Thyroid gland (tissue), 4 donors: ENCODE measurements at places on chromosomes 1 and 21.
A peak's percentile ranks its signal among the peaks of the same experiment; 100 is the strongest.

DNA sequence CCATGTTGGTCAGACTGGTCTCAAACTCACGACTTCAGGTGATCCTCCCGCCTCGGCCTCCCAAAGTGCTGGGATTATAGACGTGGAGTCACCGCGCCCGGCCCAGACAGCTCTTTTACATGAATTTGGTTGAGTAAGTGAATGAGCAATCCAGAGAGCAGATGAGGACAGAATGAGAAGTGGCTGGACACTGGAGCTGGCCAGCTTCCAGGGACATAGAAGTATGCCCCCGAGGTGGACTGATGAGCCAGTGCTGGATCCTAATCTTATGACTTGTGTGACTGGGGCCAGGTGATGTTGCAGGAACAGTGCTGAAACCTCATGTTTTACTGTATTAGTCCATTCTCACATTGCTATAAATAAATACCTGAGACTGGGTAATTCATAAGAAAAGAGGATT, 35.9 kb upstream of the KANK4 start:
- DNase-seq = no peak

GRCh38 chr1:17244821-17245740, 3.8 kb upstream of the PADI3 start:
- no peak for DNase-seq

- no peak for DNase-seq
Observed at GRCh38 chr1:243851257-243851756, 1.3 kb upstream of the AKT3 start.

DNA sequence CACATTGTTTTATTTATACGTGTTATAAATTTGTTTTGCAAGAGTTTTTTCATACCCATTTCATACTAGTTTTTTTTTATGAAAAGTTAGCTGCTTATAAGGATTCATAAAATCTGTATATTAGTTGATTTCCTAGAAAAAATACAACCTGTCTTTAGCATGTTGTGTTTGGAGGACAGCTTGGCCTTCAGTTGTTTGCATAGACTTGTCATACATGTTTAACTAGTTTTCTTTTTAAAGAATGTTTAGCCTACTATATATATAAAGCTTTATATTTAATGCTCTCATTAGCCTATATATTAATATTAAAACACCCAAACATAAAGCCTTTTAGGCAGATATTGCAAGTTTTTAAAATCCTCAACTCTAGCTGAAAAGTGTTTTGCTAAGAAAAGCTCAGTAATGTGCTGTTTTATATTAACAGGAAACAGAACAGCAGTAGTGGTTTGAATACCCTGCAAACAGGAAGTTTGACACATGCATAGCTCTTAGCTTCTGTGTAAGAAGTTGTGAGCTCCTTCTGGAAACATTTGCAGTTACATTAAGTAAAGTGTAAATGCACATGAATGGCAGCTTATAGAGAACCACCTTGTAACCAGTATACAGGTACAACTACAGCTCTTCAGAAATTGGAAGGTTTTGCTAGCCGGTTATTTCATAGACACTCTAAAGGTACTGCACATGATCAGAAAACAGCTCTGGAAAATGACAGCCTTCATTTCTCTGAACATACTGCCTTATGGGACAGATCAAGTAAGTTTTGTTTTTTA, at the start of gene PRKACB:
Gene PRKACB (plus strand): TSS at position 476 of the 770 bp plus-strand sequence. CDS start 91 bp downstream, at position 567.
- no peak for DNase-seq

DNA sequence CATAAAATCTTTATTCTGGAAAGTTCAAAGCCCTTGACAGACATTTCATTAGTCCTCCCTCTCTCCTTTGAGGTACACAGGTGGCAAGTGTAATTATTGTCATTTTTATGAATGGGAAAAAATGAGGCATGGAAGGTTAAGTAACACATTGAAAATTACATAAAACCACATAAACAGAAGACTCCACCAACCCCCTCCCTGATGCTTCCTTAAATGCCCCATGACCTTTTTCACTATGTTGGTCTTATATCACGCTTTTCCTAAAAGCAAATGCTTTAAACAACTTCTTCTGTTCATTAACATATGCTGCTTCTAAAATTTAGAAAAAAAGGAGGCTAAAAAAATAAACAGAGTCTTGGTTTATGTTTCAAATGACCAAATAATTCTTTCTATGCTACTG, 648.4 kb downstream of the PTPRC start:
- DNase-seq = no peak

- no peak for DNase-seq
Observed at GRCh38 chr1:156658945-156659574, 17.1 kb downstream of the BCAN start.

GRCh38 chr1:188769936-188770335, 1707.7 kb downstream of the BRINP3 start:
- no peak for DNase-seq

GRCh38 chr21:41169701-41170100, 1.7 kb downstream of the BACE2 start:
- no peak for DNase-seq

GRCh38 chr1:7623842-7624241, 147.3 kb upstream of the VAMP3 start:
- DNase-seq = peak; percentile 70

GRCh38 chr1:234899041-234899729, 229.5 kb downstream of the TOMM20 start:
- DNase-seq = peak; percentile 53

GRCh38 chr1:185284116-185284515, 32.9 kb downstream of the IVNS1ABP start:
- DNase-seq = no peak

DNA sequence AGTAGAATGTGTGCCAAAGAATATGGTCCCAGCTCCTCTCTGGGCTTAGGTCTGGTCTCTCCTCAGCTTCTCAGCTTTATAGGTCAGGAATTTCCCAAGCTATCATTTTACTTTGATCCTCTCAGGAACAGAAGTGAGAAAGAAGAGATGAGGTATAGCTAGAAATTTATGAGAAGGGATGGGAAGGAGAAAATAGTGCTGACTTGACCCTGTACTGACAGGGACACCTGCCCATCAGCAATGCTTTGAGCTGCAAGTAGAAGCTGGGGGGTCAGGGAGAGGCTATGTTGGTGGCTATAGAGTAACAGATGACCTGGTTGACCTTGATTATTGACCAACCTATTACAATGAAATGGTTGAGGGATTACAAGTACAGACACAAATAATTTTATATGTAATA, 75.0 kb downstream of the XCL2 start:
- DNase-seq = no peak

GRCh38 chr1:89686520-89686919, 53.6 kb downstream of the LRRC8C start:
- no peak for DNase-seq

DNA sequence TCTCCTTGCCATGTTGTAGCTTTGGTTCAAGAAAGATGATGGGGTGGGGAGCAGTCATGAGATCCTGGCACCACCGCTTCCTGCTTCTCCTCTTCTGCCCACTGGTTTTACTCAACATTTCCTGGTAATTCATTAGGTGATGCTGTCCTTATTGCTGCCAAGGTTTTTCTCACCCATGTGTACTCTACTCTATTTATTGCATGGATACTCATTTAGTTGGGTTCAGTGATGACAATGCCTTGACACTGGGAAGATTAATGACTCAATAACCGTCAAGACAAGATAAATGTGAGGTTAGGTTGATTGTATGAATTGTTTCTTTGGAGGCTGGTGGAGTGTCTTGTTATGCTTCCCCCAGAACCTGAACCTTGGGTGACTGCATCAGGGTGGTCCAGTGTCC, 484.2 kb downstream of the SIPA1L2 start:
- no peak for DNase-seq

DNA sequence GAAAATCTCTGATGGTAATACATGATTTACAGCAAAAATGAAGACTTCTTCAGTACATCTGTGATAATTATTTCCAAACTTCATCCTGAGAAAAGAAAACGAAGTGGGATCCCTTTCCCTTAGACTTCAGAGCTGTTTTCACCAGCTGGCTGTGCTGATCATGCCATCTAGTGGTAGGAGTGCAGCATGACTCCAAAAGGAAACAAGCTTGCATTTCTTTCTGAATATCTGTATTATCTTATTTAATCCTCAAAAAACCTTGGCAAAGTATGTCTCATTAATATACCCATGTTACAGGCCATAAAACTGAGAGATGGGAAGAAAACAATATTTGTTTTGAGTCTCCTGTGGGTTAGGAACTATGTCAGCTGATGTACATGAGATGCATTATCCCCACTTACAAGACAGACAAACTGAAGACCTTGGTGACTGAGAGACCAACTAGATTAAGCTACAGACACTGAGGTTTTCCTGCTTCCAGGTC, 9.8 kb upstream of the GJA8 start:
- peak; percentile 44 for DNase-seq

DNA sequence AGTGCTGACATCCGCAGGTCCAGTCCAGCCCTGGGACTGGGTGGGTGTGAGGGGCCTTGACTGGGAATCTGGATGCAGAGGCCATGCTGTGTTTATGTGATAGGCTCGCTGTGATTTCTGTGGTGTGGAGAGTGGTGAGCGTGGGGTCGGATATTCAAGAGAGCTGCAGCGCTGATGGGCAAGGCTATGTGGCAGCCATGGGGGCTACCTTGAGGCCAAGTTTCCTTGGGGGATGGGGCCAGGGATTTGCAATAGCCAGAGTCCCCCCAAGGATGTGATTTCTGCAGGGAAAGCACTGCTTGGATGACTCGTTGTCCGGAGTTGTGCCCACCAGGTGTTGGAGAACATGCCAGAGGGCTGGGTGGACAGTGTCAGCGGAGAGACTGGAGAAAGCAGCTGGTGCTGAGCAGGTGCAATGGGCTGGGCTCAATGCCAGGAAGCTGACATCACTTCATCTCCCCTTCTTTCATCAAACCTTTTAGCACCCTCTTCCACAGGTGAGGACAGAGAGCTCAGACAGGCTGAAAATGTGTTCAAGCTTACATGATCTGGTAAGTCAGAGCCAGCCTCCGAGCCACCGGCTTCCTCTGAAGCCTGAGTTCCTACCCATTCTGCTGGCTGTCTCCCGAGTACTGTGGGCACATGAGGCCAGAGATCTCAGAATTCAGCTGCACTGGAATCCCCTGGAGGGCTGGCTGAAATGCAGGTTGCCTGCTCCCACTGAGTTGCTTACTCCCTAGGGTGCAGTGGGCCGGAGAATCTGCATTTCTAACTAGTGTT, 132.9 kb downstream of the RHOU start:
- DNase-seq = no peak

- no peak for DNase-seq
Observed at GRCh38 chr1:175865041-175865766, 121.8 kb upstream of the TNR start.

DNA sequence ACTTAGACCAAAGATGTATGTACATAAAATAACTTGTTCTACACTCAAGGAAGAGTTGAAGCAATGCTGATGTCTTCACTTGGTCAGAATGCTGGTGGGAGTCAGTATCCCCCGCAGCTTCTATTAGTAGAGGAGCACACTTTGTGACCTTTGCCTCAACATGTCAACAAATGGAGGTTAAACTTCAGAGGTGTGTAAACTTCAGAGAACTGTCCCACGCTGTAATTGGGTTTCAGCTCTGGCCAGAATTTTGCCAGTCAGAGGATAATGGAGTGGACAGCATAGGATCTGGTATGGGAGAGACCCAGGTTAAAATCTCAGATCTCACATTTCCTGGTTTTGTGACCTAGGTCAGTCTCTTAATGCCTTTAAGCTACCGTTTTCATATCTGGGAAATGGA, 107.6 kb upstream of the ZNF644 start:
- DNase-seq = no peak

- no peak for DNase-seq
Observed at GRCh38 chr1:167471568-167471967, 46.8 kb downstream of the CD247 start.

DNA sequence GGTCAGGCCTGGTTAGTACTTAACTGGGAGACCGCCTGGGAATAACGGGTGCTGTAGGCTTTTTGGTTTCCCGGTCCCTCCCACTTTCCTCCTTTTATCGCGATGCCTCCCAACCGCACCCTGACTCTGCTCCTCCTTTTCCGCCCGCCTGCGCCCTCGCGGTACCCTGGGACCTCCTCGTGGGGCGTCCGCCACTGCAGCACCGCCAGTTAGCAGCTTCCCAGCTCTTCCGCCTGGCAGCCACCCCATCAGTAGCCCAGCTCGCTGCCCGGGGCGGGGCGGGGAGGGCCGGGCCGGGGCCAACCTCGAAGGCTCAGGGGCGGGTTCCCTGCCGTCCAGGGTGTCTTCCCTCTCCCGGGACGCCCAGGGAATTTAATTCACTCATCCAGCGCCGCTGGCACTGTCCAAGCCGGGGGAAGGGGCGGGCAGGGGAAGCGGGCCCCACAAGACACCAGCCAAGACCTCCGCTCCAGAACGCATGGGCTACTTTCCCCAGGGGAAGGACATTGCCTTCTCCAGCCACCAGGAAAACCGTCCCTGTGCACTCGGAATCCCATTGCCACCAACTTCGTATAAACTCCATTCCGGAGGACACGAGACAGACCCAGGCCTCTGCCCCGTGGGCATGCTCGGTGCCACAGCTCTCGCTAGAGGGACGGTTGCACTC, 2.0 kb upstream of the ZNF678 start:
- no peak for DNase-seq

DNA sequence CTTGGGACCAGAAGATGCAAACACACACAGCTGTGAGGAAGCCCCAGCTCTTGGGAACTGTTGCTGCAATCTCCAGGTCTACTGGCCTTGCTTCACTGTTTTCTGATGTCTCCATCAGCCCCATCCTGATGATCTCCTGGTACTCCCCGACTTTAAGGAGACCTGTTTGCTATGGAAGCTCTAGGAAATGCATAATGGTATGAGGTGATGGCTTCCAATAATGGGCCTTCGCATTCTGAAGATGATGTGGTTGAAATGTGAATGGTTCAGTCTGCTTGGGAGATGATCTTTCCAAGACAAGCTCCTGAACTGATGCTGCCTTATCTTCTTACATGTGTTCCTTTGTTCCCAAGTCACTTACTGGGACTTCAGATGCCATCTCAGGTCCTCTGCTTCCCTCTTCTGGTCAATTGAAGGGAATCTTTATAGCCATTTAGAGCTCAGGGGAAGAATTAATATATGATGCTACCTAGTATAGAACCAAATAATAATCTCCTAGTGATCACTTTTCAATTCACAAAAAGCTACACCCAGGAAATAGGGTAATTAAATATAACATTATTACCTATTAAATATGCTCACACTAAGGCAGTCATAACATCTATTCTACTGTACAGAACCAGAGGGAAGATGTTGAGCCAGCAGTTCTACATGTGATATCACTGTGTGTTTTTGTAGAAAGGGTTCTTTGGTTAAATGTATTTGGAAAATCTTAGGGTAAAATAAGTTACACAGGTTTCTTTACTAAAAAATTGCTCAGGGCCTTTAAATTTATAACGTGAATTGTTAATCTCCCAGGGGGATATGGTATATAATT, 73.9 kb upstream of the VTCN1 start:
- no peak for DNase-seq

GRCh38 chr1:22540337-22540736, 23.0 kb upstream of the EPHA8 start:
- DNase-seq = no peak

GRCh38 chr1:2971609-2972008, 49.7 kb upstream of the ACTRT2 start:
- no peak for DNase-seq

- no peak for DNase-seq
Observed at GRCh38 chr21:29224006-29224405, 74.7 kb upstream of the BACH1 start.

DNA sequence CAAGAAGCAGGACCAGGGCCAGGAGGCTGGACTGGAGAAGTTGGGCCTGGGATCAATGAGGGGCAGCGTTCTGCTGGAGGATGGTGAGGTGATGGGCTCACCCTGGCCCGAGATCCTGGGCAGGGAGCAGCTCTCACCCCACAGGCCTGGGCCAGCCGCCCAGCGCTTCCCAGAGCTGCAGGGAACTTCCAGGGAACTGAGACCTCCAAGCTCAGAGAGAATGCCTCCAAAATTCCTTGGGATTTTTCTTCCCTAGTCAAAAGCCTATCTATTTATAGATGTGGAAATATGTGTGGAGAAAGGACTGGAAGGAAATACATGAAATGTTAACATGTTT, 121.2 kb downstream of the SPSB1 start:
- DNase-seq = no peak
